Stimulated activated CD4-positive, alpha-beta T cell treated with anti-CD3 and anti-CD28 coated beads, TNF-alpha, amount 100 ng/mL, for 1 hour (primary cell): ENCODE measurements at places on chromosomes 12 and 14.

- DNase-seq, result no peak
Measured at GRCh38 chr12:120489018-120489417, 6.9 kb upstream of the DYNLL1 start.

- DNase-seq, result no peak
Measured at GRCh38 chr14:104343690-104344640, 205.6 kb downstream of the KIF26A start.

- DNase-seq, result no peak
Measured at GRCh38 chr14:52175982-52176502, 91.5 kb upstream of the PTGDR start.

GRCh38 chr14:21436567-21437062, 19.3 kb downstream of the CHD8 start:
- DNase-seq, result no peak

- DNase-seq, result no peak
Measured at GRCh38 chr14:43031598-43031997, 1424.9 kb downstream of the LRFN5 start.

DNA sequence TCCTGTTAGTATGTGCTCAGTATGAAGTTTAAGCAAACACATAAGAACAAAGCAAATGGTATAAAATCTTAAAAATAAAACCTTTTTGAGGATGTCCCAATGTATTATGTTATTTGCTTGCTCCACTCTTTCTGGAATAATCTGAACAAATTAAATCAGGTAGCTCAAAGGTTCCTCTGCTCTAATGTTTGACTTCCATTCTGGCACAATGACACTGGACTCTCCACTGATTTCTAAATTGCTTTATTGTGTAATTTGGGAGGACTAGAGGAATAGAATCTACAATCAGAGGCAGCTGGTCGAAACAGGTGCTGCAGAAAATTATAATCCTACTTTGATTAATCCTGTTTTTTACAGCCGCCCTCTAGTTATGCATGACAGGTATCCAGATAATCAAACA, 523.7 kb upstream of the FOXG1 start:
- no peak for DNase-seq

DNA sequence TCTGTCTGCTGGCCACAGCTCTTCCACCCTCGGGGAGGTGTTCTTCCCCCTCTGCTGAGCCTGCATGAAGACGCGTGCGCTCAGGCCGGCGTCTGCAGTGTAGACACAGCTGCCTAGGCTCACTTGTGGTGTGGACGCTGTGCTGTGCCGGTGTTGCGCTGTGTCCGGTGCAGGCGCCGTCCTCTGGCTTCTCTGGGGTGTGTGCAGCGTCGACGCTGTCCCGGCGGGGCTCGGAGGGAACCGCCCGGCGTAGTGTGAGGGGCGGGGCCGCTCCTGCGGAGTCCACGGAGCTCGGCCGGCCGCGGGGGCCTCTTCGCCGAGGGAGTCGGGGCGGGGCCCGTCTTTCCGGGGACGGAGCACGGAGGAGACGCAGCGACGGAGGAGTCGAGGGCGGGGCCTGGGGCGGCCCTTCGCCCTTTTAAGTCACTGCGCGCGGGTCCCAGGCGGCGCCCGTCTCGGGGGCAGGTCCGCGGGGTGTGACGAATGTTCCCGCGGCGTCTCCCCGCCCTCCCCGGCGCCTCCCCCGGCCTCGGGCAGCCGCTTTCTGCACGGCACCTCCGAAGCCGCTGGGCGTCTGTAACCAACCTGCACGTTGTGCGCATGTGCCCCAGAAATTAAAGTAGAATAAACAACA, 45.2 kb downstream of the NOC4L start:
- DNase-seq, result peak; percentile 87

DNA sequence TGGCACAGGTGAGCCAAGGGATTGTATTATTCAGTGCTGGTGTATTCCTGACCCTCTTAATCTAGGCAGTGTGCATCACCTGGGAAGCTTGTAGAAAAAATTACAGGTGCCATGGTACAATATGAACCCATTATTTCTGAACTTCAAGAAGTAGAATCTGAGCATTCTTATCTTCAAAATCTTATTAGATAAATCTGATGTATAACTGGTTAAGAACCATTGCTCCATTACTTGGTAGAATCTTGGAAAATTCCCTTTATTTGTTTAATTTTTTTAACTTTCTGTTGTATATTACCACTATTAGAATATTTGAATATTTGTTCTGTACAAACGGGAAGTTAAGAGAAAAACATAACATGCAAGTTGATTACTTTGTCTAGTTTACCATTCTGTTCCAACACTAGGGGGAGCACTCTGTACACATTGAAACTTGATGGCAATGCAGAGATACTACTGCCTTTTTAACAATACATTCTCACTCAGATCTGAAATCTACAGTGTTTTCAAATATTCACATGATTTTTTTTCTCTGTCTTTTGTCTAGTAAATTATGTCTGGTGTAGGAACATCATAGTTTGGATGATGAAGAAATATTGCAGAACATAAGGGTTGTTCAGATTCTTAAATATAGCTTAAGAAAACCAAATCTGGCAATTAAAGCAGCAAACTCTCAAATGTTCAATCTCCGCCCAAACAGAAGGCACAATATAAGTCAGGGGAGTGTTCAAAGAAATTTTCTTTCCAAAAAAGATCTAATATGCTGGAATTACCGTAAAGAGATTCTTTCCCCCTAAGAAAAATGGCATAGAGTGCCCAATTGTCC, 196.6 kb downstream of the PCNX1 start:
- no peak for DNase-seq

GRCh38 chr14:63273717-63274655, 44.7 kb downstream of the GPHB5 start:
- DNase-seq, result no peak

GRCh38 chr14:60235440-60235839, 13.6 kb upstream of the PPM1A start:
- DNase-seq, result no peak

- no peak for DNase-seq
Measured at GRCh38 chr12:9732921-9733461, at the start of gene CLECL1. TSS of gene CLECL1 (minus strand) at chr12:9733097.

- DNase-seq, result no peak
Measured at GRCh38 chr12:119338593-119339363, 4.2 kb downstream of the CCDC60 start.

GRCh38 chr12:126915309-126915708, 1351.7 kb upstream of the TMEM132C start:
- no peak for DNase-seq

DNA sequence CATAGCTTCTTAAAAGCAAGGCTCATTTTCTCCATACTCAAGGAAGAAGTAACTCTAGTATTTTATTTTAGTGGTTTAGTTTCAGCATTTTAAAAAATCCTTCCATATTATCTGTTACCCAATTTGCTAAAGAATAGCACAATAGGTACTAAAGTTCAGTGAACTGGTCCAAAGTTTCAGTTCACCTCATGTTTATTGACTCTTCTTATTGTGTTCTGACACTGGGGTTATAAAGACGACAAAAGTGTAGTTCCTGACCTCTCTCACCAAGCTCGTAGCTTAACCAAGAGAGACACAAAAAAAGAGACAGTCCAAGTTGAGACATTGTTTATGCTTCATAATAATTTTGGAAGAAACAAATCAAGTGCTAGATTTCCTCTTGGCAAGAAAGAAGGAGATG, 40.8 kb upstream of the SLC38A2 start:
- no peak for DNase-seq

GRCh38 chr12:4300883-4301282, 20.1 kb upstream of the TIGAR start:
- DNase-seq, result no peak

GRCh38 chr14:74558655-74559054, 53.4 kb downstream of the LTBP2 start:
- no peak for DNase-seq
